Fibroblast of mammary gland (primary cell): ENCODE measurements at places on chromosomes 3 and 15.
A peak's percentile ranks its signal among the peaks of the same experiment; 100 is the strongest.

GRCh38 chr15:58465866-58466517 lies 34.2 kb downstream of the LIPC start:
- peak; percentile 39 for DNase-seq

DNA sequence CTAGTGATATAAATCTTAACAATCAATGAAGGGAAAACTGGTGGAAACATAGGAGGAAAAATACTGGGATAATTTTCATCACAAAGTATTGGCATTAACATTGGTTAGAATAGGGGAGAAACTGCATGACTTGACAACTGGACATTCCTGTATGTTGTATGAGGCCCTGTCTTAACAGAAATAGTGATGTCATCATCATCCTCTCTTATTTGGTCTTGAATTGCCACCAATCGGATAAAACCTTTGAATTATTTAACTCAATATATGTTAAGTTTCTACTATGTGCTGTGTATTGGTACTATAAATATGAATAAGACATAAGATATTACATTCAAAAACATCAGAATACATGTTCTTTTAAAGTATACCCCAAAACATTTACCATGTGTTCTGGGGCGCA lies 130.1 kb upstream of the CCDC54 start:
- DNase-seq, result no peak

DNA sequence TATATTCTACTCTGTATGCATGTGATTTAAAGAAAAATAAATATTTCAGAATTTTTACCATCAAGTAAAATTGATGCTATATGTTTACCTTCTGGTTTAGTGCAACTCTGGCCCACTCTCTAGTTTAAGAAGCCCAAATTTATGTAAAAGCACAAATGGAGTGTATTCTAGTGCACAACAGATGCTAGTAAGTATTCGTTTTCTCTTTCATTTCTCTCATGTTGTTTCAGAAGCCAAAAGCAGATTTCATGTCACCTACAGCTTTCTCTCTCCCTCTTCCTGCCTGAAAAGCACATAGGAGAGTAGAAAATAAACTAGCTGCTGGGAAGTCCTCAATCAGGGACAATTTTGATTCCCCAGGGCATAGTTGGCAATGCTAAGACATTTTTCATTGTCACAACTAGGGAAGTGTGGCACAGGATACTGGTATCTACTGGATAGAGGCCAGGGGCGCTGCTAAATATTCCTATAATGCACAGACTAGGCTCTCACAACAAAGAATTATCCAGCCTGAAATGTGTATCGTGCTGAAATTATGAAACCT lies 147.4 kb upstream of the ARHGEF26 start:
- no peak for DNase-seq

DNA sequence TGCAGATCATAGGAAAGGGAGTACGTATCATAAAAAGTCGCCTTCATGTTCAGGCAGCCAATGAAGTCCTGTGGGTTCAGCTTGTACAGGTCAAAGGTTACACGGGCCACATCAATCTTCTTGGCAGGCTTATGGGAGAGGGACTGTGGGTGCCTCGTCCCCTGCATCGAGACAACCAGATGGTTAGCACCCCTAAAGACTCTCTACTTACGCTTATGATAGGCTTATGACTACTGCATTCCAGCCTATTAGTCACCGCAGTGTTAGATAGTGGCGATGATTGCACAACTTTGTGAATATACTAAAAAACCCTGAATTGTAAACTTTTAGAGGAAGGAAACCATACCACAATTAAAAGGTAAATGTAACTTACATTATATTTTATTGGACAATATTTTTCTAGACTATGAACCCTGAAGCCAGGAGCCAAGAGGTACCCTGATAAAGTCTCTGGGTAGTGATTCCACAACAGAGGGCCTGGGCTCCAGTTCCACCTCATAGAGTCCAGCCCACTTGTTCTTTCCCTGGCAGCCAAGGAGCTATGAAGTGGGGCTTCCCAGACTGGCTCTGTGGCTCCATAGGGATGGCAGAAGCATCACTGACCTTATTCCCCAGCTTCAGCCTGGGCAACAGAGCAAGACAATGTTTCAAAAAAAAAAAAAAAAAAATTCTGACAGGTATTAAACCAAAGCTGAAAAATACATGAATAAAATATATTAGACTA lies 2.5 kb upstream of the FANCD2 start:
- DNase-seq, result peak; percentile 91

GRCh38 chr15:39976291-39977274 lies 42.7 kb downstream of the EIF2AK4 start:
- DNase-seq, result peak; percentile 60

DNA sequence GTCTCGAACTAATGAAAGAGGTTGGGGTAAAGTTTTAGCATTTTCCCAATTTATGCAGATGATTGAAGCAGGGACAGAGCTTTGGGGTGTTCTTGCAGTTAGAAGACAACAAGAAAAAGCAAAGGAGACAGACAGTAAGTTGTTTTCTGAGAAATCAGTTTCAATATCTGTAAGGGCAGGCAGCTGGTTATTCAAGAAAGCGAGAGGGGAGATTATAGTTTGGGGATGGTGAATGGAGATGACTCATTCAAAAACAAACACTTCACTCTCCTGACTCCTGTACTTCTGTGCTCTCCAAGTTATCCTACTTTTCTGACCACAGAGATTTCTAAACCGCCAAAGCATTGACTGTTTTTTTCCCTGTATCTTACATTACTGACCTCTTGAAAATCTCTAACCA lies 352.0 kb downstream of the GAP43 start:
- DNase-seq, result peak; percentile 75

DNA sequence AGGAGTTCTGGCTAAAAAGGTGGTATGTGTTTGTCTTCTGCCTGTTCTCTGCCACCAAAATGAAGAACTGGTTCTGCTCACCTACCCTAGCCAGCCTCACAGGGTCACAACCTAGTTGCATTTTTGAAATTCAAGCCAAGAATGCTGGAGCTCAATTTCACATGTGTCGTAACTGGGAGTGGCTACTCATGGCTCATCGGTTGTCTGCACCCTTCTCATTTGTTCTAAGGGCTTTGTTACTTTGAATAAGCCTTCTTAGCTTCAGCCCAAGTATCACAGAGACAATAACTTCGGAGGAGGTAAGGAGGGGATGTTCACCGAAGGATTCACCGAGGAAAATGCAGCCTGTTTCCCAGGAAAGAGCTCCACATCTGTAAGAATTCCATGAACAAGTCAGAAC lies 134.3 kb upstream of the RARB start:
- peak; percentile 8 for DNase-seq

DNA sequence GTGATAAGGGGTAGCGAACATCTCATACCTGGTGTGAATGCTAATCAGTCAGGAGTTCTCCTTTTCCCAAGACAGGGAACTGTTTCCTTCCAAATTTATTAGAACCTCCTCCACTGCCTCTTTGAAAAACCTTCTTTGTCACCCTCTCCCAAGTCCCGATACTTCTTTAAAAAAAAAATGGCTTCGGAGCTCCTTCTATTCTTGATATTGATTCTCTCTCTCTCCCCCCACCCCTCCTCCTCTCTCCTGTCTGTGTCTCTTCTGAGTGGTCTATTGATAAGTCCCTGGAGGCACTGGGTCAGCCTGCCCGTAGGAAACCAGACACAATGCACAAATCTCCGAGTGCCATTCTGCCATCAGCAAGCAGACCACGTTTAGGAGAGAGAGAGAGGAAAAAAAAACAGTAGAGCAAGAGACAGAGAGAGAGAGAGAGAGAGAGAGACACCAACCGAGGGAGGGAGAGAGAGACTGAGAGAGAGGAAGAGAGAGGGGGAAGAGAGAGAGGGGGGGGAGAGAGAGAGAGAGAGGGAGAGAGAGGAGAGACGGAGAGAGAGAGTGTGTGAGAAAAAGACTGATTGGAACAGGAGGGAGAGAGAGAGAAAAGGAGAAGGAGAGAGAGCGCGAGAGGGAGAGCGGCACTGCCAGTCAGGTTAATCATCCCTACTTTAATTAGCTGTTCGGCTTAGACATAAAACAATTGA lies 160.9 kb downstream of the TIGIT start:
- DNase-seq, result peak; percentile 34

DNA sequence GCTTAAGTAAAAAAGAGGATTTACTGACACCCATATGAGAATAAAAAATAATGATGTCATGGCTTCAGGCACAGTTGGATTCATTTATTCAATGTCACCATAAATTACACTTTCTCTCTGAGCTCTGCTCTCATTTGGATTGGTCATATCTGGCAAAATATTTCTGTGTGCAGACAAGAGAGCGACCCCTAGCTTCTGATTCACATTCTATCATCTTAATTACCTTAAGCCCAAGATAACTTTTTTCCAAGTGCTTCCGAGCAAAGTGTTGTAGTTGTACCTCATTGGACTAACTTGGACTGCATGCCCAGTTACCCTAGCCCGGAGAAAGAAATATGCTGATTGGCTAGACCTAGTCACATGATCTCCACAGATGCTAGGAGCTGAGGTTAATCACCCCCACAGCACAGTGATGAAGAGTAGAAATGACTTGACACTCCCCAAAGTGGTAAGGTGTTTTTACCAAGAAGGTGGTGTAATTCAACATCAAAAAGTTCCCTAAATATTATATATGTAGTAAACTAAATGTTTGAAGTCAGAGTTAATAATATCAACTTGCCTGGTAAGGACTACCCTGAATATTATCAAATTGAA lies 552.2 kb upstream of the SUCLG2 start:
- no peak for DNase-seq

DNA sequence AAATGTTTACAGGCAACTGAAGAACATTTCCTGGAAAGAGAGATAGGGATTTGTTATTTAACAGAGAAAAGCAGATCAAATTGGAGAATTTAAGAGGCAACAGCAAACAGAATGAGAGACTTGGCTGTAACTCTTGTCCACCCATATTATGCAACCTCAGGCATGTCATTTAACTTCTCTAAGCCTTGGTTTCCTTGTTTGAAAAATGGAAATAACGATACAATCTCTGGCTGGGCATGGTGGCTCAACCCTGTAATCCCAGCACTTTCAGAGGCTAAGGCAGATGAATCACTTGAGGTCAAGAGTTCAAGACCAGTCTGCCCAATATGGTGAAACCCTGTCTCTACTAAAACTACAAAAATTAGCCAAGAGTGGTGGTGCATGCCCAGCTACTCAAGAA lies 23.7 kb downstream of the ARRDC4 start:
- peak; percentile 19 for DNase-seq

- DNase-seq, result peak; percentile 58
These were observed 9.5 kb upstream of the CCDC80 start for GRCh38 chr3:112650482-112650881.

DNA sequence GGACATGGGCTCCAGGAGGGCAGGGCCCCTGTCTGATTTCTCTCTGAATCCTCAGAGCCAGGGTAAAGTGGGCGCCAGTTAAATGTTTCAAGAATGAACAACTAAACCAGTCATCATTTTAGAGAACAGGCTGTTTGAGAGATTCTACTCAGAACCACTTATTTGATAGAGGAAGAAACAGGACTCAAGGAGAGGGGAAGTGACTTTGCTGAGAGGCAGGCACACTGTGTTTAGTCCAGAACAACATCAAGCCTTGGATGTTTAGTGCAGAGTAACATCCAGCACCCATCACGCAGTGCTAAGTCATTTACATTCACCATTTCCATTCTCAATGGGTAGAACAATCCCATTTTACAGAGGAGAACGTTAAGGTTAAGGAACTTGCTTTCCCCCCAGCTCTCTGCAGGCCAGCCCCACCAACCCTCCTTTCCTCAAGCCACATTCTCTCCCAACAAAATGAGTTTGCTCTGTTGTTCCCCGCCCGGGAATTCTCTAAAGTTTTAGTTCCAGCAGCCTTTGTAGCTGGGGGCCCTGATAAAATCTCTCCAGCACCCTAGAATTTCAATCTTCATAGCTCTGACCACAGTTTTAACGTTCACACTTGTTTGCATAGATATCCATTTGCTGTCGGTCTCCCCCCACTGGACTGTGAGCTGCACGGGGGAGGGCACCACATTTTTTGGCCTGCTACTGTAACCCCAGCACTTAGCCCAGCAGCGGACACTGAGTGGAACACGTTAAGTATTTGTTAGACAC lies 962 bp downstream of the NMNAT3 start:
- no peak for DNase-seq

GRCh38 chr3:27561576-27561975 lies 77.4 kb upstream of the SLC4A7 start:
- no peak for DNase-seq

- no peak for DNase-seq
These were observed 3.1 kb downstream of the CCR4 start for GRCh38 chr3:32954506-32954905.

GRCh38 chr3:105868431-105868741 lies 426 bp downstream of the CBLB start:
- peak; percentile 41 for DNase-seq

- peak; percentile 54 for DNase-seq
These were observed 245.0 kb upstream of the TOPAZ1 start for GRCh38 chr3:43996379-43997301.

DNA sequence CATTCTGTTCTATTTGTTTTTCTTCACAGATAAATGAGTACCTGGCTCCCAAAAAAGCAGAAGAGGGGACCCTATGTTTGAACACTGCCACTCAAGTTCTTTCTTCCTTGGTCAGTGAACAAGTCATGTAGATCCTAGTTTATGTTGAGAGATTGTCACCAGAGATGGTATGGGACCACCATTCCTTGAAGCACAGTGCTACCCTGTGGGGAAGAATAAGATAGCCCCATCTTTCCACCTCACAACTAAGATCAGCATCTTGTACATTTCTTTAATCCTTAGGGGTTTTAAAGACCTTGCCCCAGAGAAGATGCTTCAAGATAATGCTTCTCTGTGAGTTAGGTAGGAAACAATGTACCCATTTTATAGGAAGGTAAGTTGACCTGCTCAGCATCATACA lies 233.5 kb upstream of the WNT5A start:
- peak; percentile 40 for DNase-seq

DNA sequence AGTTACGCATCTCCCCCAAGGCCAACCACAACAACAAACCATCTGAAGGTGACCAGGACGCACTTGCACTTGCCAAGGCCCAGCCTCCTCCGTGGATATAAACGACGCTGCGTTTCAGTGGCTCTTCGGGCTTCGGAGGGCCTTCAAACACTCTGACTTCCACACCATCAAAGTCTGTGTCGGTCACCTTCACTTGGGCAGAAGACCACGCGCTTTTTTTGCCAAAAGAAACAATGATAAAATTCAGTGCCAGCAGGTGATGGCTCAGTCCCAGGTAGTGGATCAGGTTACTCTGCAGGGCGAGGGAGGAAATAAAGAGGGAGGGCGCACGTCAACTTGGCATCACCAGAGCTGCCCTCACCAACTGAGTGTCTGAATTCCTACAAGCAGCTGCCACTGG lies 63.0 kb downstream of the NCEH1 start:
- no peak for DNase-seq

DNA sequence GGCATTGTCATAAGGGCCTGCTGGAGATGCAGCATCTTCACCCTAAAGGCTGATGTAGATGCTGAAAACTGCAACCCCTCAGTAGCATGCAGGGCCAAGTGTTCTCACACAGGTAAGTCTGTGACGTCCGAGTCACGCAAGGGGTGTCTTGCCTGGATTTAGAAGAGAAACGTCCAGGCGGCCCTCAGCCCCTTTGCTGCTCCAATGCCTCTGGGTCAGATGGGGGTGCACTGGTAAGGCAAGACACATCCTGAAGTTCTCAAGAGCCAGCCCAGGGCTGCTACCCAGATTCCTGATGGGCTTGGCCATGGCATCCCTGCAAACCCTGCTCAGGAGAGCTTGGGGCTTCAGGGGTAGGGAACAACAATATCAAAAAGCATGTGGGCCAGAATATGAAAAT lies 25.4 kb downstream of the ONECUT1 start:
- DNase-seq, result no peak

GRCh38 chr15:56892659-56893363 lies 25.6 kb upstream of the TCF12 start:
- no peak for DNase-seq

- DNase-seq, result no peak
These were observed 9.4 kb upstream of the TM6SF1 start for GRCh38 chr15:83098079-83098478.
